ENCODE measurements at places on chromosomes 7 and 10.
A peak's percentile ranks its signal among the peaks of the same experiment; 100 is the strongest.

GRCh38 chr10:81873932-81874816, 820 bp upstream of the NRG3 start:
- DNase-seq, result peak; percentile 2

DNA sequence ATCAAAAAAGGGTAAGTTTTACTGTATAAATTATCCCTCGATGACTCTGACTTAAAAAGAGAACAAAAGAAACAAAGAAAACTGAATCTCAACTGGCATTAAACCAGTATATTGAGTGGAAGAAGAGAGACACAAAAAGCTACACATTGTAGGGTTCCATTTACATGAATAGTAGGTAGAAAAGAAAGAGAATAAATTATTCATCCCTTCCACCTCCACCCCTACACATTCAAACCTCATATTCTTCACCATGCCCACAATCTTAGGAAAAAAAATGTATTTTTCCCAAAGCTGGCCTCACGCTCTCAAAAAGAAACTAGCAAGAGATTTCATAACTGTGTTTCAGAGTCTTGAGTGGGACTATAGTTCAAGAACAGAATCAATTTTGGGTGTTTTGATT, 346.8 kb upstream of the AOAH start:
- no peak for DNase-seq

DNA sequence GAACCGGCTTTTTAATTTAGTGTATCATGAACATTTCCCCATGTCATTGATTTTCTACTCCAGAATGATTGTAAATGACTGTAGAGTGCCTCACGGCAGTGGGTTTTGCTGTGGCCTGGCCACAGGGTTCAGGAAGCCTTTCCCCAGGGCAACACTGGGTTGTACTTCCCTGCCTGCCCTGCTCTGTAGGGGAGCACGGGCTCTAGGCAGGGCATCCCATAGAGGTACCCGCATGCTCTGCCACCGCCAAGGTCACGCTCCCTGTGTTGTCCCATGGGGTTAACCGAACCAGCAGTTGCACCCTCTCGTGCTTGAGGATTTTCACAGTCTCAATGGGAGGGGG, 63.8 kb downstream of the BPGM start:
- DNase-seq, result no peak

- DNase-seq, result peak; percentile 95
Observed at GRCh38 chr7:6385110-6385781, 62.5 kb downstream of the DAGLB start.

DNA sequence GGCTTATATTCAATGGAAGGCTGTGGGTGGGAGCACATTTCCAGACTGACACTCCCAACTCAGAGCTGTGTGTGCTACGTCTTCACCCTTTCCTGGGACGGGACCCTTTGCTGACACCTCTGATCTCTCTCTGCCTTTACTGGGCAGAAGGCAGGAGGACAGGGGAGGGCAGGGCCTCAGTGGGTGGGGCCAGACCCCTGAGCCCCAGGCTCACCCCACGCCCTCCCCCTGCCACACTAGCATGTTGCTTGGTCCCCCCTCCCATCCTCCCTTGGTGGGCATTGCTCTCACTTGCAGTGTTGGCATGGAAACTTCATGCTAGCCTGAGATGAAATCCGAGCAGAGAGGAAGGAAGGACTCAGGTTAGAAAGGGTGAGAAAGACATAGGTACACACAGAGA, 18.4 kb downstream of the TMEM273 start:
- no peak for DNase-seq

- DNase-seq, result no peak
Observed at GRCh38 chr7:103718482-103719061, 270.9 kb downstream of the RELN start.
